Cerebellar nuclear complex (tissue), 1 donor: ENCODE measurements at places on chromosomes 6 and 20.

GRCh38 chr6:11795403-11795802 is 16.8 kb upstream of the ADTRP start:
- no peak for DNase-seq

DNA sequence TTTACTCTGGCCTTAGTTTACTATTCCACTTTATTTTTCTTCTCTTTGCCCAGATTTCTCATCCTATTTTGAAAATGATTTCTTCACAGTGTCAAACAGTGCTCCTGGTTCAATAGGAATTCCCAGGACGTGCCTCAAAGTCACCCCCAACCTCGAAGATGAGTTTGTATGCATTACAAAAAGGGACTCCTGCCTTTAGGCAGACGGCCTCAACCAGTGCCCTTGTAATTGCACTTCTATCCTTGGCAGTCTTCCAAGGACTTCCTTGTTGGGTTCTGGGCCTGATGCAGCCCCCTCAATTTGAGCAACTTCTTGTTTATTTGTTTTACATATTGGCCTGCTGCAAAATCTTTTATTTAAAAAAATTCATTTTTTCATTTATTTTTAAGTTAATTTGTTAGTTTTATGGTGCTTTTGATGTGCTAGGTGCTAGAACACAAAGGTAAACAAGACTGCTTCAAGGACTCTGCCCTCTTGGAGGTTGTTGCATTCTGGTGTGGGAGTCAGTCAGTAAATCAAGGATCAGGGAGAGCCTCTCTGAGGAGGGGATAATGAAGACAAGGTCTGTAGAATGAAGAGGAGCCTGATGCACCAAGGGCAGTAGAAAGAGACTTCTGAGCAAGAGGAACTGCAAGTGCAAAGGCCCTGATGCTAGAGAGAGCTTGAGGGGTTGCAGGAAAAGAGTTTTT is 181.5 kb upstream of the LAMP5 start:
- no peak for DNase-seq

- DNase-seq: no peak
These were observed 343.2 kb upstream of the RNF24 start for GRCh38 chr20:4358552-4358951.

DNA sequence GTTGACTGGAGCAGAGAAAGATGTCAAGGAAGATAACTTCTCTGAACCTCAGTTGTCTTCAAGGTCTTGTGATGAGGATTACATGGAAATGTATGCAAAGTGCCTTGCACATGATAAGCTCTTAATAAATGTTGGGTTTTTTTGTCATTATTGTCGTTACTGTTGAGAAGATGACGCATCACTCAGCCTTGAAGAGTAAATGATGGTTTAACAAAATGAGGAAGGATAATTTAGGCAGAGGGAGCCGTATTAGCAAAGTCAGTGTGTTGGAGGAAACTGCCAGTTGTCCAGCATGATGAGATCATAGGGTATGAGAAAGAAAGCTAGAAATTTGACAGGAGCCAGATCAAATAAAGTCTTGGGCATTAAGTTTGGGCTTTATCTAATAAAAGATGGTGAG is 8.8 kb upstream of the SUPT3H start:
- no peak for DNase-seq

DNA sequence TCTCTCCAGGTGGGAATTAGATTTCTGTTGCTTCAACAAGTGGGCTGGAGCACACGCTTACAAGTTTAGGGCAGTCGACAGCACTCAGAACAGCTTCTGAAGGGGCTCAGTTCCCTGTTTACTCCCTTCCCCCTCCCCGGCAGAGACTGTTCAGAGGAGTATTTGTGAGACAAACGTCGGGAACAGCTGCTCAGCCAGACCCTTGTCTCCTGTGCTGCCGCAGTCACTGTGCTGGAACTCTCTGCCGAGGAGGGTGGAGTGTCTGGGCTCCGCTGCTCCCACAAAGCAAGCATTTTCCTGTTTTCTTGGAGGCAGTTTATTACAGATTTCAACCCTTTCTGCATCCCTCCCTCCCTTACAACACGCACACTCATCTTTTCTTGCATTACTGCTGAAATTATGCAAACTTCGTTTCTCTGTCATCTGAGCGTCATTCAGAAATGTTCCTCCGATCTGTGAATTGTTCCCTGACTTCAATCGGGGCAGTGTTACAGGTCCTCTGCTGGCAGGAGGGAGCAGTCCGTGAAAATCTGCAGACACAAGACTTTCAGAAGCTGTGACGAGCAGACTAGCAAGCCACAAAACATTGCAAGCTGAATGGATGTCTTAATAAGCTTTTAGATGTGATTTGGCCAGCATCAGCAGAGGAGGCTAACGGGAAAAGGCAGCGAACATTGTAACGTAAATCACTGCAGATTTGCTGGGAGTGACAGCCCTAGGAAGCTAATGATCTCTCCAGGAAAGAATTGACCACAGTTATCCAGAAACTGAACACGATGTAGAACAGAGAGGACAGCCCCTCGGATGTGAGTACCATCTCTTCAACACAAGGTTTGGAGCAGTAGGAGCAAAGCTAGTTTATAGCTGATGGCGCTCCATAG is 76.2 kb downstream of the LYRM2 start:
- DNase-seq: no peak

GRCh38 chr6:43919774-43920173 is 149.8 kb downstream of the VEGFA start:
- DNase-seq: no peak

- DNase-seq: no peak
These were observed 179.3 kb downstream of the HDGFL1 start for GRCh38 chr6:22748681-22749080.

GRCh38 chr20:58071298-58071697 is 157.2 kb downstream of the ANKRD60 start:
- DNase-seq: no peak

DNA sequence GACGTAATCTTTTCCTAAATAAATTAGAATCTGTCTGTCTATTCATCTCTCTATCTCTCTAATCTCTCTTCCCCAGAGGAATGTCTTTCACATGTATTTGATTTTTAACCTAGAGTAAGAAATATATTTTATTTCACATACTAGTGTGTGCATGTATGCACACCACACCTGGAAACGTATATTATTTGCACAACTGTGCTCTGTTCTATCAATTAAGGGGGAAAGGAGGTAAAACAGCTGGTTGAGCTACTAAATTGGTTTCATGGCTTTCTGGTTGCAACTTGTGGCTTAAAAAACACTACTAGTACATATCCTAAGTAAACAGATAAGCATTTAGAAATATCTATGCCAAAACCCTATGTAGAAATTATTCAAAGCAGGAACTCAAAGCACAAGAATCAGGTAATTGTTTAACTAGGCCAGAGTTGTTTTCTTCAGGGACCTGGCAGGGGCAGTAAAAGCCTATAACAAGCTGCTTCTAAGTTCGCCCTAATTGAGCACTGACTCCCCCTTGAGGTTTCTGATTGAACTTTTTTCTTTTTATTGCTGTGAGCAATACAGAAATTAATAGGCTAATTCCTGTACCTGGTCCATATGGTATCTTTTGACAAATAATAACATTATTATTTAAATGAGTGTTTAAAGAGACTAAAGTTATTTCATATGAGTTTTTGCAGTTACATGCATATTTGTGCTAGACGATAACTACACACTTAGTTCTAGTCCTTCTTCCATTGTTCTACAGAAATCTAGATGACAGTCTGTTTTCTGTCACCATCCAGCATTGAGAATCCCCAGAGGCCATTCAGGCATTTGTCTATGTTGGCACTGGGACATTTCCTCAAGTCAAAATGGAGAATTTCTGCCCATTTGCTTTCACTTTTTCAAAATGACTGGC is 88.6 kb downstream of the MCHR2 start:
- DNase-seq: no peak

DNA sequence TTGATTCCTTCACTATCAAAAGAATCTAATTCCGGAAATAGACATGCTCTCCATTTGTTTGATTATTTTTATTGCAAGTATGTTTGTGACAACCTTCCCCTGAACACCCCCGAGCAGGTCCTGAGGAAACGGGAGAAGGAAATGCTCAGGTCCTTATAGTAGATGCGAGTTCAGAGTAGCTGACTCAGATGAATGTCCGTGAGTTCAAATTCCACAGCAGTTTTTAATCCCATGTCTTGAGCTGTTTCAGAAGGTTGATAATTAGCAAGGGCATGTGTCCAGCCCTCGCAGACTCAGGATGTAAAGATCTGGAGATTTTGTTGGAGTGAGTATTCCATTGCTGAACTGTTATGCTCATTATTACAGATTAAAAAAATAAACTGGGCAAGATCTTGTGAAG is 169.3 kb downstream of the BCAS1 start:
- DNase-seq: no peak

- no peak for DNase-seq
These were observed 28.0 kb downstream of the OPN5 start for GRCh38 chr6:47809873-47810272.

DNA sequence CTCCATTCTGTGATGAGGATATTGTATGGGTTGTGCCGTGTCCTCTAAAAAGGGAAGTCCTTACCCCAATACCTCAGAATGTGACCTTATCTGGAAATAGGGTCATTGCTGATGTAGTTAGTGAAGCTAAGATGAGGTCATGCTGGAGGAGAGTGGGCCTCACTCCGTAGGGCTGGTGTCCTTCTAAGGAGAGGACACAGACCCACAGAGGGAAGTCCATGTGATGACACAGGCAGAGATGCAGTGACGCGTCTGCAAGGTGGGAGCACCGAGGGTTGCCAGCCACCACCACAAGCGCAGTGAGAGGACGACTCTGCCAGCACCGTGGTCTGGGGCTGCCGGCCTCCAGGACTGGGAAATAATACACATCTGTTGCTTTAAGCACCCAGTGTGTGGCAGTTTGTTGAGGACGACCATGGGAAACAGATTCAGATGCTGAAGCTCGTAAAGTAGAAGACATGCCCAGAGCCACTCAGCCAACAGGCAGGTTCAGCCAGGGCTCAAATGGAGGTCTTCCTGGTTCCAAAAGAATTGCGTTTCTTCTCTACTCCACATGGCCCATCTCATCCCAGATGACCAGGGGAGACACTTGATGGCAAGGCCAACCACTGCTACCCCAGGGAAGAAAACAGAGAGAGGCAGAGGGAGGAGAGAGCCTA is 59.2 kb upstream of the DUSP22 start:
- DNase-seq: no peak

DNA sequence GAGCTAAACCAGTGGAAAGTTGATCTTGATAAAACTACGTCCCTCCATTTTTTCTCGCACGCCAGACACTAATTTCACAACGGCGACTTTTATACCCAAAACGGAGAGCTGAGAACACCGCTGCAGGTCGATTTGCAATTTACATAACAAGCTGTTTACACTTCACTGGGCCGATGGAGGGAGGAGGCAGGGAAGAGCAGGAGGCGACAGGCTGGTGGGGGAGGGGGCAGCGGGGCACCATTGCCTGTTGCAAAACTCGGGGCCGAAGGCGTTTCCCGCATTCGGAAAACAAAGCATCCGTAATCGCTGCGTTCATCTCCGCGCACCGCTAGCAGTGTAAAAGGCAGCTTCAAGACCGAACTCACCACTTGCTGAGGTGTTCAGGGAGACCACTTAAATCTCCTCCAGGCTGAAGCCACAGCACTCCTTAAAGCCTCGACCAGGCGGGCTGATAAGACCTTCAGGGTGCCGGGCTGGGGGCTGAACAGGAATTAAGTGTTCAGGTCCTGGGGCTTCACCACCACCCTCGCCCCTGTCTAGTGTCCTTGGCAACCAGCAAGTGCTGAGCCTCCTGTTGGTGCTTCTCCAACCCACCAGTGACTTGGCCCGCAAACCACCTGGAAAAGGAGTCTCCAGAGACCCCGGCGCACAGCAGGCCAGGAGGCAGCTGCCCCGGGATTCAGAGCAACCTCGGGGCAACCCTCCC is 2.0 kb upstream of the FOXC1 start:
- no peak for DNase-seq

DNA sequence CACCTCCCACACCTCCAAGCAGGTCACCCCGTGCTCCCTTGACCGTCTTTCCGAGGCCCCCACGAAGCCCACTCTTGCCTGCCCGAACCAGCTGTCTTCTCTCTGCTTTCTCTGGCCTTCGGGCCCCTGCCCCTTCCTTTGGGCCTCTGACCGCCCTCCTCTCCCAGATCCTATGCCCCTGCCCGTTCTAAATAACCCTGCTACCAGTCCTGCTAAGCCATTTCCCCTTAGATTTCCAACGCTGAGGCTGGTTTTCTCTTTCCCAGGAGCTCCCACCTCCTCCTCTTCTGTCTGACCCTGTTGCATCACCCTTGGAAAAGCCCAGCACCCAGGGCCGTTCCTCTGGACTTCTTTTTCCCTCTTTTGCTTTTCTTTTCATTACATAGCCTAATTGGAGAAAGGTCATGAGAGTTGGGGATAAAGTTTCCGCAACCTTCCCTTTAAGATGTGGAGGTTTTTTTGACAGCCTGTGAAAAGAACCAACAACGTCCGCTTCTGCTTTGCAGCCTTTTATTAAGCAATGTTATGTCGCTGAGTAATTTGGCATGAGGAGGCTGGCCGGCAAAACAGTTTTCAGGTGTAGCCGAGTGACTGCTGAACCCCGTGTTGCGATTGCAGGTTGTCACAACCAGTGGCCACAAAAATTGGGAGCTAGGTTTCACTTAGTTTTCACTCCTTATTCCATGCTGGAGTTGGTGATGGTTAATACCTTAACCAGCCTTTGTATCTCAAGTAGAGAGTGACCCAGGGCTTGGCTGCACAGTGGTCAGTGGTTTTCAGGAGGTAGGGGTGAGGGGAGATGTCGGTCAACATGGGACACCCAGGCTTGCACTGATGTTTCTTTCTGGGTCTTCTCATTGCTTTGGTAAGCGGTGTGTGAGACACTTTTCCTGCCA is 970 bp downstream of the BLTP3A start:
- DNase-seq: no peak

DNA sequence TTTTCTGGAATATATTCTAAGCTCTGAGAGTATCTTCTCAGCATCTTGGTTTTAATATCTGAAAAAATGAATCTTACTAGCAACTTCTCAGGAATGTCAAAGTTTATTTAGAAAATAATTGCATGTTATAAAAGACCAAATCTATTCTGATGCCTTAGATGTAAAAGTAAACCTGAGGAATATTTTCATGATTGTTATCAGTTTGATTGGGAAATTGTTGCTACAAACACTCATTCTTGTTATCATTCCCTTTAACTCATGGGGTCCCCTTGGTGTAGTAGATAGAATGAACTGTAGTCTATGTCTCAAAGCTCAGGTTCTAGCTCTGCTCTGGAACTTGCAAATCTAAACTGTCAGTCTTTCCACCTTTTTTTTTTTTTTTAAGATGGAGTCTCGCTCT is 50.0 kb downstream of the SNRNP48 start:
- DNase-seq: no peak
